ENCODE measurements at places on chromosomes 6 and 20.

GRCh38 chr6:155628306-155628705 is 172.7 kb upstream of the NOX3 start:
- DNase-seq = no peak

GRCh38 chr20:17461941-17462340 is 69.2 kb downstream of the BFSP1 start:
- no peak for DNase-seq

DNA sequence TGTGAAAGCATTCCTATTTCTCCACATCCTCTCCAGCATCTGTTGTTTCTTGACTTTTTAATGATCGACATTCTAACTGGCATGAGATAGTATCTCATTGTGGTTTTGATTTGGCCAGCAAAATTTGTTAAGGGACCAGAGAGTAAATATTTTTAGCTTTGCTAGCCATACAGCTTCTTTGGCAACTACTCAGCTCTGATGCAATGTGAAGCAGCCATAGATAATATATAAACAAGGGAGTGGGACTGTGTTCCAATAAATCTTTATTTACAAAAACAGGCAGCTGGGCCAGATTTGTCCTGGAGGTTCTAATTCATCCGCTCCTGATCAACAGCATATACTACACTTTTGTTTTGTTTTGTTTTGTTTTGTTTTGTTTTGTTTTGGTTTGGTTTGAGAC is 202.9 kb downstream of the ZNF217 start:
- DNase-seq = no peak

DNA sequence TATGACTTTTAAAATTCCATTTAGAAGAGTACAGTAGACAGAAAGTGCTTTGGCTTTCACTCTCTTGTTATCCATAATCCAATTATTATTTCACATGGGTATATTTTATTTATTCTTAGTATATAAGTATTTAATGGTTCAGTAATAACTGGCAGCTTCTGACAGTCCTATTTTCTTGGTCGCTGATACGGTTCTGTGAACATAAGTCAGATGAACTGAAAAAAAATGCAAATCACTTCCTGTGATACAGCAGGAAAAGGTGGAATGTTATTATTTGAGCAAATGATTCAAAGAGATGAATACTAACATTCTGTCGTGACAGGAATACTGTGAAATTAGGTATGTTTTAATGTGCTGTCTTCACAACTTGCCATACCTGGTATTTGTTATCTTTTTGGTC is 132.3 kb downstream of the ARHGAP18 start:
- no peak for DNase-seq

Data from BJ (cell line).